ENCODE measurements at places on chromosomes 11 and 22.
A peak's percentile ranks its signal among the peaks of the same experiment; 100 is the strongest.

GRCh38 chr11:27304514-27304913 is 58.5 kb downstream of the CCDC34 start:
- DNase-seq = no peak

GRCh38 chr11:13664351-13664750 is 4.1 kb upstream of the FAR1 start:
- no peak for DNase-seq

- DNase-seq = no peak
Observed at GRCh38 chr11:50178737-50179136, 146.1 kb downstream of the OR4C45 start.

DNA sequence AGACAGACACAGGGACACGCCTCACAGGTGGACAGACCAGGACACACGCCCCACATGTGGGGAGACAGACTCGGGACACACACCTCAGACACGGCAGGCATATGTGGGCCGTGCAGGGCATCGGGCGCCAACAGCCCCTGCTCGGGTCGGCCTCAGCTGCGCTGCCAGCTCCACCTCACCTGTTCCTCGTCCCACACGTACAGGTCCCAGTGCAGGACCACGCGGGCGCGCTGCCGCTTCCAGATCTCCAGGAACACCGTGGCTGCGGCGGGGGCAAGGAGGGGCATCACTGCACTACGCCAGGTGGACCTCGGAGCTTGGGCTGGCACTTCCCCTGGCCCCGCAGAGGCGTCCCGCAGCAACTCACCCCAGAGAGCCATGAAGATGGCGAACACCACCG is 12.4 kb downstream of the ANO9 start:
- no peak for DNase-seq

DNA sequence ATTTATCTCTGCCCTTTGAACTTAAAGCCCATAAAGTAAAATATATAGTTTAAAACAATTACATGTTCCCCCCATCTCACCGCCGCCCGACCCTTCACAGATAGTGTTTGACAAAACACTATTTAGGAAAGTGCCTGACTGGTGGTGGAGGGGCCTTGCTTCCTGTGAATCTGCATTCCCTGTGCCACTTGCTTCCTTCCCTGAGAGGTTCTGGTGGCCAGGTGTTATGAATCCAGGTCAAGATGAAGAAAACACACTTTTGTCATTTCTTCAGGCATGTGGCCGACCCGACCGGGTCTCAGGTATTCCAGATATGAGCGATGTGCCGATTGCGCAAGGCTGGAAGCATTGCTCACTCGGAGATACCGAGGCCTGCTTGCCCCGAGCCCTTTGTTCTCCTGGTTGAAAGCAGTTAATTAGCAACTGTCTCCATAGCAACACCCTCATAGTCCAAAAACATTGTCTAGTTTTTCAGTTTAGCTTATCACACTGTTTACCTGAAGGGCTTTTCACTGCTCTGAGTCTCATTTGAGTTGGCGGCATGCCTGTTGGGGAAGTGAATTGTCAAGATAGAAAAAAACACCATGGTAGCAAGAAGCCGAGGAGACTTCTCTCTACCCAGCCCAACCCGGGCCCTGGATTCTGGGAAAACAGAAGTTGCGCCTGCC is 128.3 kb downstream of the TEAD1 start:
- DNase-seq = peak; percentile 40

Measured in LHCN-M2 (cell line).